ENCODE measurements at places on chromosomes 3 and 15.

GRCh38 chr3:161163297-161163696, 57.8 kb upstream of the NMD3 start:
- DNase-seq, result no peak

DNA sequence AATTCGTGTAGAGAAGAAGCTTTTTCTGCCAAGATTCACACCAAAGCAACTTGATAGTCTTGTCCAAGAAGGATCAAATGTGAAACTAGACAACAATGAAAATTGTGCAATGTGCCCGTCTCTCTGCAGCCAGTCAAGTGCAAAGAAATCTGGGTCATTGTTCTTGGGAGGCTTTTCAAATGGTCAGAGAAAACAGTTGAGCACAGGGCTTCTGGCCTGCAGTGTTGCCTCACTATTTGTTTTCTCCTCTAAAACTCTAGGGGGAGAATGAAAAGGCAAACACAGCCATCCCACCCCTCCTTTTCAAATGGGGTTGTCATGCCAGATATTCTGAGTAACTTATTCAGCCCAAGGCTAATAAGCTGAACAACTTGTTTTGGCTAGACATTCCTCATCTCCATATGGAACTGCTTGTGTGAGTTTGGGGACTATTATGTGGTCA, 417.6 kb upstream of the CDIN1 start:
- no peak for DNase-seq

- DNase-seq, result no peak
Observed at GRCh38 chr15:43408789-43409188, 37.9 kb downstream of the TUBGCP4 start.

DNA sequence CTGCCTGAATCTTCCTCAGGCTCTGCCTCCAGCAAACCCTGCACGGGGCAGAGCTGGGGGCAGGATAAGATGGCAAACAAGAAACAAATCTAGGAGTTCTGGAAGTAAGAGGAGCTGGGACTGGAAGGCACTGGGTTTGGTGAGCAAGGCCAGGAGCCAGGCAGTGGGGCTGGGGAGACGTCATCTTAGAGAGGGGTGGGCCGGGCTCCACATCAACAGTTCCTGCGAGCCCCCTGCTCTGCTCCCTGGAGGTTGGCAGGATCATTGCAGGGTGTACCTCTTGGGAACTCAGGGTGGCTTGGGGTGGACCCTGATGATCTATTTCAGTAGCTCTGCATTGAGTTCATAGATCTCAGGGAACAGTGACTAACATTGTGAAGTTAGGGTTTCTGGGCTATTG, 87.3 kb upstream of the PRR23E start:
- no peak for DNase-seq

- no peak for DNase-seq
Observed at GRCh38 chr15:68321229-68321628, 43.7 kb downstream of the FEM1B start.

DNA sequence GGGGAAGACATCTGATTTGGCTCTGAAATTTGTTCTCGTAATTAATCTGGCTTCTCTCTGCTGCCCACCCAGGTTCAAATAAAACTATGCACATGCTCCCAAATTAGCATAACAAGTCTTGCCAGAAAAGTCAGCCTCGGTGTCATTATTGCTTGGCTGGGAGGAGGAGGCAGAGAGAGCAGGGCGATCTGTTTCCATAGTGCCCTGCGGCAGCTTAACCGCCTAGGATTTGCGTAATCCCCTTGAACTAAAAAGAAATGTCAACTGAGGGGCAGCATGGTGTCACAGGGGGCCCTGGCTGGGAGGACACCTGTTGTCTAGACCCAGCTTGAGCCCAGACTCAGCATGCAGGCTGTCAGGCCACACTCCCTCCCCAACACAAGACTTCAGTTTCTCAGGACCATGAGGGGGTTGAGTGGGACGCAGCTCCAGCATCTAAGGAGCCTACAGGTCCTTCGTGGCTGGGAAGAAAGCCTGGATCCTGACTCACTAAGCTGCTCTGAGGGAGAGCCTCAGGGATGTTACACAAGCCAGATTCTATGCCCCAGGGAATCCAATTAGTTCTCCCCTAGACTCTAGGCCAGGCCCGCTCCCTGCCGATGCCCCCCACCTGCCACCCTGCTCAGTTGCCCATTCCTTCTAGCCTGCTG, 17.3 kb downstream of the MRPS11 start:
- DNase-seq, result no peak

DNA sequence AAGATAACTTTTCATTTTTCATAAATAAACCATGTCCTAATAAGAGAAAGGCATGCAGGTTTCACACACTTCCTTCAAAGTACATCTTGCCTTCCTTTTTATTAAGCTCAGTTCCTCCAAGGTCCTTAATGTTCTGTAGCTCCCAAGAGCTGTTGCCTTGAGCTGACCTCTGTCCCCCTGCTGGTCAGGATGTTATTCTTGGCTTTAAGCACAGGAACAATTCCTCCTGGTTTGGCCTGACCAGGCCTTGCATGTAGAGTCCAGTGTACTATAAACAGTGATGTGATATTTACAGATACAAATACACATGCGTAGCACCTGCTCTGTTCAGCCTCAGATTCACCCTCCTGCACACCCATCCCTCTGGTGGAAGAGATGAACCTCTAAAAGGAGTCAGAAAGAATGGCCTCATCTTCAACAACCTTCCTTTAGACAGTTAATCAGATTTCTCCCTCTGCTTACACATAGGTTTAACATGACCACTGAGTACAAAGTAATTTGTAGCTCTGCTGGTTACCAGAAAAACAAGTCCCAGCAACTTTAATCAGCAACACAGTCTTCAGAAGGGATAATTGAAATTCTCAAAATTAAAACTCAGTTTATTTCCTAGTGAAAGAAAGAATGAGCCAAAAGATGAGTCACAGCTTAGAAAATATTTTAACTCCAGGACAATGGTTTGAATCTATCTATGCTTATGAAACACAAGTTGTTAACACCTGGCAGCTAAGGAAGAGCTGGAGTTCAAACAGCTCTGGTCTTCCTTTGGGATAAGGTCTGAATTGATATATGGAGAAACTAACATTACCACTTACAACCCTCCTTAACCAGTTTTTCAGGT, 46.5 kb downstream of the PTPN9 start:
- DNase-seq, result no peak

DNA sequence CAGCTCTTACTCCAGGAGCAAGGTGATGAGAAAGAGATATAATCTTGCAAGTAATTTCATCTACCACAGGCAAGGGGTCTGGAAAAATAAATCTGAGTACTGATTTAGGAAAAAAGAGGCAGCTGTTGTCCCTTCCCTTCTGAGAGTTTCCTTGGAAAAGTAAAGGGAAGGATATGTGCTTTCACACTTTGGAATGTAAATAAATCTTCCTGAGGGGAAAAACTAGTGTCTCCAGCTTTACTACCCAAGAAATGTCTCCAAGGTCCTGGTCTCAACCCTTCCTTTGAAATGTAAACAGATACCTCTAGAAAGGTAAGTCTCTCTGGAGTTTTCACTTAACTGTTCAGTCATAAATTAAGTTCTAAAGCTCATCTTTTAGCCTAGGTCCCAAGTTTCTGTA, 102.6 kb downstream of the DPH6 start:
- DNase-seq, result no peak

DNA sequence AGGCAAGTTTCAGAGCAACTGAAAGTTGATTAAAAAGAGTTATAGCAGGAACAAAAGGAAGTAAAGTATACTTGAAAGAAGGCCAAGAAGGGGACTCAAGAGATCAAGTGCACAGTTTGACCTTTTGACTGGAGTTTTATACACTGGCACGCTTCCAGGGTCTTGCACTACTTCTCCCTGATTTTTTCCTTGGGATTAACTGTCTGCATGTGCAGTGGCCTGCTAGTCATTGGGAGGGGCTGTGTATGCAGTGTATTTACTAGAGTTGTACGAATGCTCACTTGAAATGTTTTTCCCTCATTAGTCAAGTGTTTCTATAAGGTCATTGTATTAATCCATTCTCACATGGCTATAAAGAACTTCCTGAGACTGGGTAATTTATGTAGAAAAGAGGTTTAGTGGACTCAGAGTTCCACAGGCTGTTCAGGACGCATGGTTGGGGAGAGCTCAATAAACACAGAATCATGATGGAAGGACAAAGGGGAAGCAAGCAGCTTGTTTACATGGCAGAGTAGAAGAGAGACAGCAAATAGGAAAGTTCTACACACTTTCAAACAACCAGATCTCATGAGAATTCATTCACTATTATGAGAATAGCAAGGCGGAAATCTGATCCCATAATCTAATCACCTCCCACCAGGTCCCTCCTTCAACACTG, 571.8 kb downstream of the ZPLD1 start:
- no peak for DNase-seq

DNA sequence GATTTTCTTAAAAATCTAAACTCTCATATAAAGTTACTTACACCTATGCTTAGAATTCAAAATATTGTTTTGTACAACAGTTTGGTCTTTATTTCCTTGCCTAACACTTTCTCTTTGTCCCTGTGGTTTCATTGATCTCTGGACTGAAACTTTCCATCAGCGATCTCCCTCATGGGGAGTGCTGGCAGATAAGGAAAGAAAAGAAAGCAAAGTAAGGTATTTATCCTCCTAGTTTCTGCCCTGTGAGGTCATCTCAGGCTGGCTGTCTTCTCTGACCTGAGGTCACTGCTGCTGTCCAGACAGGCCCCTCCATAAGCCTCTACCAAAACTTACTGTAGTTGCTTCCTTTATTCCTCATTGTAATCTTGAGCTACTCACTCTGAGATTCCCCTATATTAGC, 57.9 kb upstream of the EPHA6 start:
- DNase-seq, result no peak

DNA sequence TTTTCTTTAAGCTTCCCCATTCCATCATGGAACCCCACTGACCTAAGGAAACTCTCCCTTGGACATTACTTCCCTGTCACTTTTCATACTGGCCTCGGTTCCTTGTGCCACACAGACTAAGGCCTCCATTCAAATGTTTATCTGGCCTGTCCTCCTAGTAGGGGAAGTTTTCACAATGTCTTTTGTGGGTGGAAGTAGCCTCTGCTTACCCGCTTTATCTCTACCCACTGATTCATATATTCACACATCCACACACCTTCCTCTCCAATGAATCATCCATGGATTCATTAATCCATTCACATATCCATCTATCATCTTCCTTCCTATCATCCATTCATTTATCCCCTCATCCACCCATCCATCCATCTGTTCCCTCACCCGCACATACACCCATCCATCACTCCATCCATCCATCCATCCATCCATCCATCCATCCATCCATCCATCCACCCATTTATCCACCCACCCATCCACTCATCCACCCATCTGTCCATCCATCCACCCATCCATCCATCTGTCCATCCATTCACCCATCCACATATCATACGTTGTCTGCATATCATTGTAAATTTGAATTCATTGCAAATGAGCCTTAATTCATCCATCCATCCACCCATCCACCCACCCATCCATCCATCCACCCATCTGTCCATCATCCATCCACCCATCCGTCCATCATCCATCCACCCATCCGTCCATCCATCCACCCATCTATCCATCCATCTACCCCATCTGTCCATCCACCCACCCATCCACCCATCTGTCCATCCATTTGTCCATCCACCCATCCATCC, 49.1 kb downstream of the IQSEC1 start:
- no peak for DNase-seq

DNA sequence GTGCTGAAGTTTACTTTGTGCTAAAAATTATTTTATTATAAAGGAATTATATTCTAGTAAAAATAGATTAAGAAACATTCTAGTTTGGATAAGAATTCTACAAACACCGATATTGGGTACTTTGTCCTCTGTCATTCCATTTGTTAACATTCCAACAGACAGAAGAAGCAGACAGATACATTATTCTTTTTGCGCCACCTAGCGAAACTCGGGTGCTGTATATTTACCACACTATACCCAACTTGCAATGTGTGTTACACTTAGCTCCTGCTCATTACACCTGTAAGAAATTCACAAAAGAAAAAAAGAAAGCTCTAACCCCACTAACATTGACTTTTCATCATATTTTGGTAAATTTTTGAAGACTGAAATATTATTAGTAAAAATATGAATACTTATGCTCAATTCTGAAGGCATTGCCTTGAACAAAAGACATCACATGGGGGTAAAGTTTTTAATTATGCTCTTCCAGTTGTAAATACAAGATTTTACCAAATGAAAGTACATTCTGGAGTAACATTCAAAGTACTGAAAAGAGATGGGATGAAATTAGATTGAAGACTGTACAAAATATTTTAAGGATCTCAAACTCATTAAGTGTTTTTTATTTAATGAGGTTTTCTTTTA, 136.5 kb upstream of the MLF1 start:
- no peak for DNase-seq

GRCh38 chr3:178545337-178545736, 9.1 kb downstream of the KCNMB2 start:
- DNase-seq, result no peak

- DNase-seq, result no peak
Observed at GRCh38 chr3:190435618-190436017, 14.1 kb downstream of the TMEM207 start.

GRCh38 chr15:74428442-74428787, 5.3 kb downstream of the SEMA7A start:
- no peak for DNase-seq

DNA sequence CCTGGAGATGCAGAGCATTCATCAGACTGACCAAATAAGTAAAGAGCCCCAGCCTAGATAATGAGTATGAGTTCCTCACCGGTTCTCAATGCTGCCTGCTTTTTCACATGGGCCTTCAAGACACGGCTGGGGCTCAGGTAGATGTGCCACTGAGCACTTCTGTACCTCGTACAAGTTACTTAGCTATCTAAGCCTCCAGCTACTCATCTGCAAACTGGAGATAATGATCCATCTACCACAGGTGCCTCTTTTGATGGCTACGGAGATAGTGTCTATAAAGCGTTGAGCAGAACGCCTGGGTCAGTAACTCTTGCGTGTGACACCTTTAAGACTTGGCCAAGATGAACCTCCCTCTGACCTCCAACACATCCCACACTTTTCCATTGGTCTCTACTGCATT, 56.3 kb downstream of the CCR4 start:
- DNase-seq, result no peak

GRCh38 chr3:99645277-99646106, 7.1 kb downstream of the COL8A1 start:
- DNase-seq, result no peak

DNA sequence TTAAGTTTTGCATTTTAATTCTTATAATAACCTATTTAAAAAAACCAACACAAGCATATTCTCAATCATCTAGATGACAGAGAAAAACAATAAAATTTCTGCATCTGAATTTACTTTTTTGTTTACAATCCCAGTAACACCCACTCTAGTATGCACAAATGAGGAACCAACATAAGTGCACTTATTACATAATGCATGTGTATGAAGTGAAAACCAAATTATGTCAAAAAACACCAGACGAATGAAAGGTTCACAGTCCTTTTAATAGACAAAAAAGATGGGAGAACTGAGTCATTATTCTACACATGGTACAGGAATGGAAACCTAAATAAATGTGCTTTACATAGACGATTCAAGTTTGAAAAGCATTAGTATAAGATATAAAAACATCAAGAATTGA, 91.7 kb downstream of the NR1I2 start:
- no peak for DNase-seq

- DNase-seq, result no peak
Observed at GRCh38 chr3:146138902-146139301, 22.1 kb downstream of the PLOD2 start.
